Ammon's horn (tissue), 1 donor: ENCODE measurements at places on chromosomes 6 and 20.

- no peak for DNase-seq
Observed at GRCh38 chr6:24982231-24982630, 46.5 kb upstream of the RIPOR2 start.

GRCh38 chr6:90175627-90176538, 120.8 kb downstream of the BACH2 start:
- no peak for DNase-seq

GRCh38 chr20:36262440-36262839, 26.2 kb downstream of the AAR2 start:
- no peak for DNase-seq

GRCh38 chr6:131967948-131968347, 16.8 kb upstream of the CCN2 start:
- DNase-seq: no peak

GRCh38 chr6:89567630-89568390, 70.7 kb downstream of the LYRM2 start:
- no peak for DNase-seq

DNA sequence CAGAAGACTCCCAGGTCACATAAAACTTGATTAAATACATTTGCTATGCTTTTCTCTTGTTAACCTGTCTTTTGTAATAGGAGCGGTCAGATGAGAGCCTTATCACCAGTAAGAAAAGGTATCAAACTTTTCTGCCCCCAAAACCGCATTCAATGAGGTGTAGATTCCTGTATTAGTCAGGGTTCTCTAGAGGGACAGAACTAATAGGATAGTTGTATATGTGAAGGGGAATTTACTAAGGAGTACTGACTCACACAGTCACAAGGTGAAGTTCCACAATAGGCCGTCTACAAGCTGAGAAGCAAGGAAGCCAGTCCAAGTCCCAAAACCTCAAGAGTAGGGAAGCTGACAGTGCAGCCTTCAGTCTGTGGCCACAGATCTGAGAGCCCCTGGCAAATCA, 32.7 kb downstream of the PTPRK start:
- DNase-seq: no peak

- DNase-seq: peak; percentile 57
Observed at GRCh38 chr6:49980898-49981297, 11.5 kb upstream of the DEFB113 start.

- no peak for DNase-seq
Observed at GRCh38 chr6:127365874-127366273, 22.5 kb upstream of the ECHDC1 start.
